Fibroblast of skin of left quadriceps (primary cell): ENCODE measurements at places on chromosomes 11 and 22.
A peak's percentile ranks its signal among the peaks of the same experiment; 100 is the strongest.

- DNase-seq: no peak
Measured at GRCh38 chr22:46245511-46245910, 4.6 kb downstream of the CDPF1 start.

DNA sequence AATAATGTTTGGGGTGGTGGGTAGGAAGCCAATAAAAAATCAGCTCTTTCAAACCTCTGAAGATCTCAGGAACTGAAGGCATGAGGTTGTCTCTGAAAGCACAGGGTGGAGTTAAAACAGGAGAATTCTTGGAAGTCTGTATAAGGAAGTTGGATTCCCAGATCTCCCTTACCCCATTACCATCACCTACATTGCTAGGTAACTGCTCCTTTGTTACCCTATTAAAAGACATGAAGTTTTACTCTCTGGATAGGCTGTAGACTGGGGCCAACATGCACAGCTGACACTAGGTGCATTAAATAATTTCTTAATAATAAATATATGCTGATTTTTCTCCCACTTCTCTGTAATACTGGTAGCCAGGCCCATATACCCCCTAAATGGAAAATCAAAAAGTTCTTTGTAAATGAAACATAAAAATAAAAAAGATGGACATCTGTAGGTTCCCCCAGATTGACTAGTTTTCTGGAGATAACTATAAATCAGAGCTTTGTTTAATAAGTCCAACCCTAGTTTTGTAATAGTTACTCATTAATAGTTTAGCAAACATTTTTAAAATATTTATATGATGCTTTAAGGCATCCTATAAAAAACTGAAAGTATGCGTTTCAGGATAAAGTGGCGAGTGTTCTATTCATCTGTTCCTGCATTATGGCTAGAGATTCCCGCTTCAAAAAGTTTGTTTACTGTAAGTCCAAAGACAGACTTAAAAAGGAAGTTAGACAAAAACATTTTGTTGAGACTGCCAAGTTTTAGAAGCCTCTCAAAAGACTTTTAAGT is 63.8 kb downstream of the KIF18A start:
- DNase-seq: no peak

- no peak for DNase-seq
Measured at GRCh38 chr11:35420371-35420770, 1.0 kb upstream of the SLC1A2 start.

DNA sequence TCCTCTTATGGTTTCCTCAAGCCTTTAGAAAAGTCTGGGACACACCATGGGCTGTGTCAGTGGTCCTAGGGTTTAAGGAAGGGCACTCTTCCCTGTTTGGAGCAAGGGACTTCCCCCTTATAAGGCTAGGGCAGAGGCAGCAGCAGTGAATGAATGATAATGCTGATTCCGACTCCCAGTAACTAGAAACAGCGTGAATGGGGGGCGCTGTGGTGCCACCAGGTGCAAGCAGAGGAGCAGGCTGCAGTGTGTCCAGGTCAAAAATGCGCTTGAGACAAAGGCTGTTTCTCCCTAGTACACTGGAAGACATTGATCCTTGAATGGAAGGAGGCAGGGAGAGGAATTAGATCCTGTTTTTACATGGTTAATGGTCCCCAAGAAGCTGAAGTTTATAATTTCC is 11.6 kb upstream of the RIC3 start:
- no peak for DNase-seq

- peak; percentile 41 for DNase-seq
Measured at GRCh38 chr11:19951558-19952115, 208.6 kb downstream of the DBX1 start.

DNA sequence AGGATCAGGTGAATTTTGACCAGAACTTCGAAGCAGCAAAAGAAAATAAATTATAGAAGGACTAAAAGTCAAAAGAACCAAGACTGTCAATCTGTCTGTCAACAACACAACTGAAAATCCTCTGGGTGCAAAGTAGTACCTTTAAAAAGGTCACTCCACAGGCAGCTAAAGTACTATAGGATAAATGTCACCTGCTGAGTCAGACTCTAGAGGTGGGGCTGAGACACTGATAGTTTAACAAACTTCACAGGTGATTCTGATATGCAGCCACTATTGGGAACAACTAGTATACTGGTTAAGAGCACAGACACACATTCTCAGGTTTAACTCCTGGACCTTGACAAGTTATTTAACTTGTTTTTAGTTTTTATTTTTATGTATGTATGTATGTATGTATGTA is 107.3 kb downstream of the FCHSD2 start:
- no peak for DNase-seq

DNA sequence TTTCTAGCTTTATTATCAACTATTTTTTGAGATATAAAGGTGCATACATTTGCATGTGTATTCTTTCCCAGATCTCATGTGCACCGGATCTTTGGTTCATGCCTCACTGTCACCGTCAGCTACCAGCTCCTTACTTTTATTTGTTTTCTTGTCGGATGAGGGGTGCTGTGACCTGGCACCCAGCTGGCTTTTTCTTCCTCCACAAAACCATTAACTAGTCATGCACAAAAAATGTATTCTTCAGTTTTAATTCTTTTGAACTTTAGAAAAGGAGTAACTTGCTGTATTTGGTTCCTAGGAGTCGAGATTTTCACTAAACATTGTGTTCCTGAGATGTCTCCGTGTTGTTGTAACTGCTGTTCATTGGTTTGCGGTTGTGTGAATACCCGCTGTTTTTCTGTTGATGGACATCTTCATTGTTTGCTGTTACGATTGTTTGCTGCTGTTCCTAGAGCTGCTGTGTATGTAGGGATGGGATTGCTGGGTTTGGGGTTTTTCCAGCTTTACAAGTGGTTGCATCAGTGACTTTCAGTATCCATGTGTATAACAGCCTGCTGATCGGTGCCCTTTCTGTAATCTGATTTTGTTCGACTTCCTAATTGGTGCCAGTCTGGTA is 39.4 kb downstream of the MOV10L1 start:
- no peak for DNase-seq

DNA sequence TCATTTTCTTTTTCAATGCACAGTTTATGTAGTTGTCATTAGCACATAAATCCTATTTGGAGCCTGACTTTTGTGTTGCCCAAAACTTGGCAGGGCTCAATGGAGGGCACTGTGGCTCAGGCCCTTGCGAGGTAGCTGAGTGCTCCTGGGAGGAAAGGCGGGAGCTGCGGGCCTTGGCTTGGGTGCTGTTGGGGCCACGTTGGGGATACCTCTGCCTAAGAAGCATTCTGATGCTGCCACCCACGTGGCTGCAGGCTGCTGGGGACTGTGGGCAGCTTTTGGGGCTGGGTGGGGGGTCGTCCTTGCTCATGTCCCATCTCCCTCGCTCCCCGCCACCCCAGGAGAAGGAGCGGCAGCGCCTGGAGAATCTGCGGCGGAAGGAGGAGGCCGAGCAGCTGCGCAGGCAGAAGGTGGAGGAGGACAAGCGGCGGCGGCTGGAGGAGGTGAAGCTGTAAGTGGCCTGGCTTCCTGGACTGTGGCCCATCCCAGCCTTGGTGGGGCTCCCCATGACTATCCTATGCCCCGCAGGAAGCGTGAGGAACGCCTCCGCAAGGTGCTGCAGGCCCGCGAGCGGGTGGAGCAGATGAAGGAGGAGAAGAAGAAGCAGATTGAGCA is 20.9 kb downstream of the INCENP start:
- no peak for DNase-seq

DNA sequence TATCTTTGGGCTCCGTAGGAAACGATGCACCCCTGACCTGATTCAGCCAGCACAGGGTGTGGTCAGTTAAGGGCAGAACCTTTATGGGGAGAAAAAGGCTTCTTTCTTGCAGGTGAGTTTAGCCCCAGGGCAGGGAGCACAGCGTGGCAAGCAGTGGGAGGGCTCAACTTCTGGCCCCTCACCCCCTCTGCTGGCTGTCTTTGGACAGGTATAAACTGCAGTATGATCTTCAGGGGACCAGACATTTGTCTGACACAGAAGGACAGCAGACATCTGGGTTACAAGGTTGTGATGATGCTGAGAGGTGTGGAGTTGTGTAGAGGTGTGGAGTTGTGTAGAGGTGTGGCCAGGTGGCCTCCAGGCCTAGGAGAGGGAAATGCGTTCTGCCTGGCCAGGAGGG is 324.0 kb upstream of the PLET1 start:
- no peak for DNase-seq

GRCh38 chr22:43851058-43851978 is 11.0 kb downstream of the SULT4A1 start:
- DNase-seq: no peak

DNA sequence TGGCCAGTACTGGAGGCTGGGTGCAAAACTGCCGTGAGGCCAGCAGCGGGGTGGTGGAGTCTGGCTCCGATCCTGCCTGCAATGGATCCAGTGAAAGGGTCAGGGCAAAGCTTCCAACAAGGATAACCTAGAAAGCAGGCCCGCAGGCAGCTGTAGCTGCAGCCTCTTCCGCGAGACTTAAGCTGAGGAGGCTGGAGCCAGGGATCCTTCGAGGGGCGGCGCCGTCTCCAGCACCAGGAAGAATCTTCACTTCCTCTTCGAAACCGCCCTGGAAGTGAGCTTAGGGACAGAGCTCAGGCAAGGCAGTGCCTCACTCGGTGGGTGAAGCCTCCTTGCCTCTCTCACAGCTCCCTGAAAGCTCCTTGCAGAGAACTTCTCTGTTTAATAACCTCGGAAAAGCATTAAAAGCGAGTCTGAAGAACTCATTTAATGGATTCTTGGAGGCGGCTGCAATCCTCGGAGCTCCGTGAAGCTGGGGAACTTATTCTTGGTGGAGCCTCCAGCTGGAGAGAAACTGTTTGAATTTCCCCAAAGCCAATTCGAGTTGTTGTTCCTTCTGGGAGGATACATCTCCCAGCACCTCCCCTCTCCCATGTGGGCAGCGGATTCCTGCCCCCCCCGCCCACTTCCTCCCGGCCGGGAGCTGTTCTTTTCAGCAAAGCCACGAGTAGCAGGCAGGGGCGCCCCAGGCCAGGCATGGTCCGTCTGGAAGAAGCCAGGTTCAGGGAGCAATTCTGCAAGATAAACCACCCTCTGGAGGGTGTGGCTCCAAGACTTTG is 169.9 kb downstream of the CTTN start:
- DNase-seq: peak; percentile 12

GRCh38 chr22:38685761-38686160 is 4.0 kb downstream of the TOMM22 start:
- no peak for DNase-seq

- DNase-seq: no peak
Measured at GRCh38 chr22:29883775-29884097, 762 bp downstream of the MTMR3 start.

DNA sequence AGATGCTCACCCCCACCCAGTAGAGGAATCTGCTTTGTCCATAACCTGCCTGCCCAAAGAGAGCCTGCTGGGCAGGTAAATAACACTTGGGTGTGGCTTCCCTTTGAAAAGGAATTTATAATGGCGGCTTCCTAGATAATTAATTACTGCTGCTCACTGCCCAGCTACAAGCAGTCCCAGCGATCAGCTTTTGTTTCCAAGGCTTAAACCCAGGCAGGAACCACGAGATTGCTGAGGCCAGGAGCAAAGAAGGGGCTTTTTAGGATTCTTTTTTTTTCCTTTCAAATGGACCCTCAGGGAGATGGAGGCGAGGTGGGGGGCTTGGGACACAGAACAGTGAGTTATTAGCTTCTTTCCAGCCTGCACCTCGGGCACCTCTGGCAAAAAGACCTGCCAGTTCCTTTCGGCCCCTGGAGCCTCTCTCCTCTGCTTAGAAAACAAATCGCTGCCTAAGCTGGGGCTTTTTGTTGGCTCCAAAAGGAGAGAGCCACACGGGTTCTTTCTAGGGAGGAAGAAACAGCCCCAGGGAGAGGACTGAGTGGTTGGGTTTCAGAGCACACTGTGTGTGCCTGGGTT is 107.2 kb downstream of the TSPAN18 start:
- no peak for DNase-seq

DNA sequence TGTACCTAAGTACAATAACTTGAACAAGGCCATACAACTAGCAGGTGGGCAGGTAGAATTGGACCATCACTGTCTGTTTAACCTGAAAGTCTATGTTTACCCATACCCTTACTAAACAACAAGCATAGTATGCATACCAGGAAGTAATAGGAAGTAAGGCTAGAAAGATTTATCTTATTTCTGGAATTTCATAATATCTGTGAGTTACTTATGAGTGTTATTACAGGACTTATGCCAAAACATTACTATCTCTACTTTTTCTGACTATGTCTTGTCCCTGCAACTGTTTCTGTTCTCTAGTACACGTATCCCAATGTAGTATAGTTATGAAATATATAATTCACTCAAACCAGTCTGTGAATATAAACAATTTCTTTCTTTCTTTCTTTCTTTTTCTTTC is 1400.8 kb upstream of the TENM4 start:
- no peak for DNase-seq

DNA sequence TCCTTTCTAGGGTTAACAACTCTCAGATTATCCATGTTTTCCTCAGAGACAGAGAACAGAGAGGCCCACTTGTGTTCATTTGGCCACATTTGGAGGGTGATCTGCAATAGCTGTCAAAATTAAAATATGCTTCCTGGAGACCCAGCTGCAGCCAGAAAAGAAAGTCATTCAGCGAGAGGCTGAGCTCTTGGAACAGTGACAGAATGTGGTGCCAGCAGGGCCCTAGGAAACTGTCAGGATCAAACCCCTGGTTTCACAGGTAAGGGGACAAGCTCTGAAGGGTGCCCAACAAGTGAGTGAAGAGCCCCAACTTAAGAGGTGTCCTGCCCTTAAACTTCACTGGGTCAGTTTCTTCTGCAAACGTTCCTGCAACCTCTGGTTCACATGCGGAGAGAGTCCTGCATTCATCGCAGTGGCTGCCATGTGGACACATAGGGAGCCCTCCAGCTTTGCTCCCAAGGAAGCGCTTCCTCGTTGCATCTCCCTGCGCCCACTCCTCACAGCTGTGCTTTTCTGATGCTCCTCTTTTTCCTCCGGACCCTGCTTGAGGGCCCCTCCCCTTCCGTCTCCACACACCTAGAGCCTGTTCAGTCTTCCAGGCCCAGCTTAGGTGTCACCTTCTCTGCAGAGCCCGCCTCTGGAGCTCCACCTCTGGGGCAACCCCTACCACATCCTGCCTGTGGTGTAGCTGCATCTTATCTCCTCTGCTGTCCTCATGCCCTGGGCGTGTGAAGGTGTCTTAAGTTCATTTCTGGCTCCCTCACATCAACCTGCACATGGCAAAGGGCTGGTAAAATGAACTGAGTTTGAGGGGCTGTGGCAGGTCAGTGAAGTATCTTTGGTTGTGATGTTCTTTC is 3.9 kb downstream of the UCP3 start:
- DNase-seq: no peak
